ENCODE measurements at places on chromosomes 16 and 17.

GRCh38 chr16:86380030-86380429 is 130.3 kb upstream of the FOXF1 start:
- no peak for DNase-seq

DNA sequence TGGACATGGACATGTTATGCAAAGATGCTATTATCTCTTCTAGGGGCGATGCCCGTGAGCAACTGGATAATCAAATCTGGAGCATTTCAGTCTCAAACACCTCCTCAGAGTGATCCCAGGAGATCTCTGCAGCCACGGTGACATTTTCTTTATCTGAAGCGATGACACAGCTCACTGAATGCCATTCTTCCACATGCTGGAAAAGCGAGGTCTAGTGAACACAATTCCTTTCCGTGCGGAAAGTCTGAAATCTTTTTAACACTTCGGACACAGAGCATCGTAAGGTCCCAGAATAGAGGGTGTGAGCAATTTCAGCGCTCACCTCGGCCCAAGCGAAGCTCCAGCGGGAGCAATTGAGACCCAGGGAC is 531 bp upstream of the HASPIN start:
- DNase-seq, result no peak

GRCh38 chr17:72525225-72526015 is 404.6 kb downstream of the SOX9 start:
- no peak for DNase-seq

DNA sequence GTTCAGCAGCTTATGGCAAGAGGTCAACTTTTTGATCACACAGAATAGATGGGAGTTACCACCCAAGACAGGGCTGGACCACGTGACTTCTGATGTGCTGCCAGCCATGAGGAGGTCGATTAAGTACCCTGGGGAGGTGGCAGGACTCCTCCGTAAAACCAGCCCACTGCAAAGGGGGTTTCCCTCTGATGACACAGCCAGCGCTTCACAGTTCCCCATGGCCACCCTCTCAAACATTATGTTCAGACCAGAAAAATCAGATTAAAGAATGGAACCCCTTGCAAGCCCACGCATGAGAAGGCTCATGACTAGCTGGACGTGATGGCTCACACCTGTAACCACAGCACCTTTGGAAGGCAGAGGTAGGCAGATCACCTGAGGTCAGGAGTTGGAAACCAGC is 222.9 kb downstream of the CPPED1 start:
- no peak for DNase-seq

DNA sequence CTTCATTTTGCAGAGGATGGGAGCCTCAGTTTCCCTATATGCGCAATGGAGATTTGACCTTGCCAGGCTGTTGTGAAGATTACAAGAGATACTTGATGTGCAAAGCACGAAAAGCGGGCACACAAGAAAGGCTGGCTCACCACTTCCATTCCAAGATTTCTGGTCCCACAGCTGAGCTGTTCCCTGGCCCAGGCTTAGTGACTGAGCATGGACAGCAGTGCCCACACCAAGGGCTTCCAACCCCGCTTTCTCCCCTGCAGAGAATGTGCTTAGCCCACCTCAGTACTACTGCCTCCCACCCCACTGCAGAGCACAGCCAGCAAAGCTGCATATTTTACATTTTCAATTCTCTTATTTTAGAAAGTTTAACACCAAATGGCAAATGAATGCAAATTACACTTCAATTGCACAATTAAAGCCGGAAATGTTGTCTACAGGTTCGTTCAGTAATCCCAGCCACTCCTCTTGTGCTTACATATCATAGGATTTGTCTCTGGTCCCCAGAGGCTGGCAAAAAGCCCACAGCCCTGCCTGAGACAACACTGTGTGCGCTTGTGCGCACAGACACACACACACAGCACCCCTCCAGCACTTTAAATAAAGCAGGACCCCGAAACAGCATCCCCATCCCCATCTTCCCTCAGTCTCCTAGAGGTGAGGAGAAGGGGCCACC is 51.8 kb downstream of the VAC14 start:
- DNase-seq, result no peak
